ENCODE measurements at places on chromosomes 11 and 22.

- no peak for DNase-seq
These were observed 22.1 kb upstream of the XKR3 start for GRCh38 chr22:16847271-16847670.

DNA sequence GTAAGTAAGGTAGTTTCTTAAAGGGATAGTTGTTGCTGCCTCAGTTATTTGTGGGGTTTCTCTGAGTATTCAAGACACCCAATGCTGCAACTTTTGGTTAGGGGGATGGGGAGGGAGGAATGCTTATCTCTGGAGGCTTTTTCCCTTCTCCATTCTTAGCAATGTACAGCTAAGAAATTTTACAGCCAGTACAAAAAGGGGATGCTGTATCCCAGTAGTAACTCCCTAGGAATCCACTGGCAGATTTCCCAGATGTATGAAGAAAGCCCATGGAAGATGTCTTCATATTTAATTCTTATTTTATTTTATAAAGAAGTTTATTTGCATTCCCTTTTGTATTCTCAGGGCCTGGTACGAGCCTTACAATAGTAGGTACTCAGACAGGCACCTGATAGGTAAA is 154.8 kb downstream of the ENTHD1 start:
- peak; percentile 24 for DNase-seq

- DNase-seq = peak; percentile 60
These were observed 9.4 kb downstream of the EHD1 start for GRCh38 chr11:64868904-64869570.

DNA sequence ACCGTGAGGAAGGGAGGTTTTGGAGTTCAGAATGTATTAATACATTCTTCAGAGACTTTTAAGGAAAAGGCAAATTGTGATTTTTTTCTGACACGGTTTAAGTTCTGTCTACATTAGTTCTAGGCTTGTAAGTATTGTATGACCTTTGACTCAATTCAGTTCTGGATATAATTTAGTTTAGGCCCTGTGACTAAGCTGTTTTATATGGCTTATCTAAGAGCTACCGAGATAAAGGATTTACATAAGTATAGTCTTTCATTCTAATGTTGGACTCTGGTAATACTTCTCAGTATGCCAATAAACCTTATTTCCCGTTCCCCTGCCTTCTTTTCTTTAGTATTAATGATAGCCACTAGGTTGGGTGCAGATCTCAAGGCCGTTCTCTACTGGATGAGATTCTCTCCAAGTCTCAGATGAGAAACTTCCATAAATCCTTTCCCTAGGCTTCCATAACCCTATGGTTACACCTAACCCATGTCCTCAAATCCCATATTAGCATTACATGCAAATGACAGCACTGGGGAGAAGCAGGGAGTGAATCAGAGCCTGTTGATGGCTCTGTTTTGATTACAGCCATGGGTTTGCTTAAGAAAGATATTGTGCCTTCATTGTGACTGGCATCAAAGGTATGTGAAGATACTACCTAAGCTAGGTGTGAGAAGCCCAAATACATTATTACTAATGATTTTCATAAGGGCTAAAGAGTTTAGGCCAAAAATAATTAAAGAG is 38.7 kb downstream of the BARX2 start:
- no peak for DNase-seq

GRCh38 chr11:73269459-73270015 is 2.6 kb upstream of the P2RY6 start:
- DNase-seq = no peak

DNA sequence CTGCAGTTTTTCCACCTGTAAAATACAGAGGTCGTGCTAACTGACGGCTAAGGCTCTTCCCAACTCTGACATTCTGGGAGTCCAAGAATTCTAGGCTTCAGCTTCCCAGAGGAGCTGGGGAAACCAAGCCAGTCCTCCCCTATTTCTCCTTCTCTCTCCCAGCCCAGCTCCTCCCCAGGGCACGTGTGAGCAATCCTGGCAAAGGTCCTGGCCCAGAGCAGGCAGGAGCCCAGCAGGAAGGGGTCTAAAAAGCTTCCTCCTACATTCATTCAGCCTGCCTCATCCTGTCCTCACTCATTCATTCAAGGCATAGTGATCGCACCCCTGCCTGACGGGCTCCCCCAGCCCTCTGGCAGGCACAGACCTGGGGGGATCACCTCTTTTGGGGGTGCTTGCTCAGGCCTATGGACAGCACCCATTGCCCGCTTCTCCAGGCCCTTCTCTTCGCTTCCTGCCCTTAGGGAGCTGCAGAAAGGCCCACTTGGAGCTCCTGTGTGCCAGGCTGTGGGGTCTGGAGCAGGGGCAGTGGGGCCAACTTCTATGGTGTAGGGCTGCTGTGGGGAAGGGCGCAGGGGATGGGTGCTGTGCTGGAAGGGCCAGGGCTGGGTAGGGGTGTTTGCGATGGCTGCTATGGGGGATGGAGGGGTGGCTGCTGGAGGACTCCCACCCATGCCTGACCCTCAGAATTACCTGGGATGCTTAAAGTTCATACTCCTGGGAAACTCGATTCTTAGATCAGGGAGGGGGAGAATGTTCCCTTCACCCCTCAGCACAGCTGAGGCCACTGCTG is 9.8 kb downstream of the KCNC1 start:
- DNase-seq = no peak

DNA sequence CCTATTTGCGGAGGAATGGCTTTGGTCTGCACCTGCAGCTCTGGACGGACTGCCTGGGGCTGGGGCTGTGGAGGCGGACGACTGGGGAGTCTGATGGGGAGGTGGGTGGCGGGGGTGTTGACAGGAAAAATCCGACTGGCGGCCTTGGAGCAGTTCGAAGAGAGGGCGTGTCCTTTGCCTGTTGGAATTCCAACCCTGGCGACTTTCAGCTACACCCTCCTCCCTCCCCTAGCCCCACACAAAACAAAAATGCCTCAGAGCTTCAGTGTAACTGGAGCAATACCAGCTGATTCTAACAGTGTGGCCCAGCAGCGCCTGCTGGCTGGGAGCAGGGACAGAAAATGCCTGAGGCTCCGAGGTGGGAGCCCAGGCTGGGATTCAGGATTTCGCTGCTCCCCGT is 85.4 kb downstream of the ATXN10 start:
- peak; percentile 92 for DNase-seq

DNA sequence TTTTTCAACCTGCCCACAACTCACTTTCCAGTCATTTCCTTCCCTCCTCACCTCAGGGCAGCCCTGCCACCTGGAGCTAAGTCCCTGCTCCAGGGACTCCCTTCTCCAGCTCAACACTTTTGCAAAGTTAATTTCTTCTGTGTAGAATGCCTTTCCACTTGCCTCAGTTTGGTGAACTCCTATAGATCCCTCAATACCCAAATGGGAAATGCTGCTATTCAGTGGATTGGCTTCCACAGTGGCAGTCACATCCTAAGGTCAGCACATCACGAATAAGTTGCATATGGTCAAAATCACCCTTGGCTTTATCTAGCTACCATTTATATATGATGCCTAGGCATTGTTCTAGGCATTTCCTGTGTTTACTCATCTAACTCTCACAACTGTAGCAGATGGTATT is 23.6 kb downstream of the GDPD5 start:
- no peak for DNase-seq

GRCh38 chr11:13902523-13902922 is 60.0 kb upstream of the SPON1 start:
- DNase-seq = no peak

DNA sequence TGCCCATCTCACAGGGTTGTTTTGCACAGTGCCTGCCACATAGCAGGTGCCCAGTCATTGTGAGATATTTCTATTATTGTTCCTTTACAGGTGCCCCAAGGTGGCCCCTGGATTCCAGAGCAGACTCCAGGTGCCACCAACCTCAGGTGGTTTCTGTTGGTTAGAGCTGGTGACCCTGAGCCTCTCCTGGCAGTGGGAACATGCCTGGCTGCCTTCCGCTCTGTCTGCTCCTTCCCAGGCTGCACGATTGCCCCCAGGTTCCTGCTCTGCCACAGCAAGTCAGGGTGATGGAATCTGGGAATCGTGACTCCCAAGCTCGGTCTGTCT is 12.6 kb upstream of the OMP start:
- DNase-seq = no peak

- peak; percentile 28 for DNase-seq
These were observed 1.4 kb downstream of the HTR3B start for GRCh38 chr11:113906038-113906437.

DNA sequence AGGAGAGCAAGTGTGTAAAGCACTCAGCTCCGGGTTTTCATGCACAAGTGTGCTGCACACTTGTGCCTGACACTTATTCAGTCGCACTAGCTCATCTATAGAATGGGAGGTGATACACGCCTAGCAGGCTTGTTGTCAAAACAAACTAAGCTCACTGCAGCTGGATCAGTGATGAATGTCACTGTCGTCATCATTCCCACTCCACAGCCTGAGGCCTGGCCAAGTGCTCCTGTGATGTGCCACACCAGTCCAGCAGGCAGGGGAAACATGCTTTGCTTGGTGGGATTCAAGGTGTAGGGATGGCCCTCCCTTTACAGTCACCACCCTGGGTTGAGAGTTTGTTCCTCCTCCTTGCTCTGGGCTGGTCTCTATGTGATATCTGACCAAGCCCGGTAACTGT is 6.8 kb downstream of the MPST start:
- no peak for DNase-seq

- peak; percentile 55 for DNase-seq
These were observed 668 bp downstream of the MADD start for GRCh38 chr11:47270331-47271271.

- peak; percentile 2 for DNase-seq
These were observed 209.6 kb downstream of the BUD13 start for GRCh38 chr11:116563028-116563711.

DNA sequence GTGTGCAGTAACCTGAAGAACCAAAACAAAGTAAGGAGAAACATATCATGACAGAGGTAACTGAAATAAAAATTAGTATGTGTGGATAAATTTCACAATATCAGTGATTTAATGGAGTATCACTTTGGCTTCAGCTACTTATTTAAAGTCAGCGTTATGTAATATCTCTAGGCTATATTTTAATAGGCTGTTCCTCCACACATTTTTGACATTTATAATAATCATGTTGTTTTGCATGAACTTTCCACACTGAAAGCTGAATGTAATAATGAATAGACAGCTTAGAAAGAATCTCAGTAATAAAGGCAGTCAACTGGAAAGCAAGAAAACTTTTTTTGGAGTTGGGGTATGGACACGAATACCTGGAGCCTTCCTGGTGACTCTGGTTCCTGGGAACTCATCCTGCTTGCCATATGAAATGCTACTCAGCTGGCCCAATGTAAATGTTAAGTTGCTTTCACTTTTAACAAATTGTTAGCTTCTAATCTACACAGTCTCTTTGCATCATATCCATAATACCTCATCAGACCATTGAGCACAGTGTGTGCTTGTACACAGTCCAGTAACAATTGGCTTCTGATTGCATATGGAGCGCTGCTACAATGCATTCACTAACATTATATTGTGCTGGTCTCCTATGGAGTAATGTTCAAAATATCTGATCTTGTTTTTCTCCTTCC is 257.7 kb downstream of the SOX6 start:
- DNase-seq = peak; percentile 36

DNA sequence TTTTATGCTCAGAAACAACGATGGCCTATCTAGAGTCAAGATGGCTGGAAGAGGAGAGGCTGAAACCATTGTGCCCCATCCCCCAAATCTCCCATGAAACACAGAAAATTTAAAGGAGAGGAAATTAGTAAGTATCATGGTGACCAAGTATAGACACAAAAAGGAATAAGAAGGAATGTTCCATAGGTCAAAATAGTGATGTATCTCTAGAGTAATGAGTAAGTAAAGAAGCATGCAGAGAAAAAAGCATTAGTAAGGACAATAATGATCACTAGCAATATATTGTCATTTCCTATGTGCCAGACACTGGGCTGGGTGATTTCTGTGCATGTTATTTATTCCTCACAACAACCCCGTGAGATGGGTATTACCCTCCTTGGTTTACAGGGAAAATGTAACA is 2.6 kb upstream of the SLC22A24 start:
- no peak for DNase-seq

GRCh38 chr11:124740277-124740882 is 638 bp downstream of the NRGN start:
- DNase-seq = peak; percentile 57

- DNase-seq = no peak
These were observed 11.5 kb upstream of the GRK2 start for GRCh38 chr11:67254798-67255197.

DNA sequence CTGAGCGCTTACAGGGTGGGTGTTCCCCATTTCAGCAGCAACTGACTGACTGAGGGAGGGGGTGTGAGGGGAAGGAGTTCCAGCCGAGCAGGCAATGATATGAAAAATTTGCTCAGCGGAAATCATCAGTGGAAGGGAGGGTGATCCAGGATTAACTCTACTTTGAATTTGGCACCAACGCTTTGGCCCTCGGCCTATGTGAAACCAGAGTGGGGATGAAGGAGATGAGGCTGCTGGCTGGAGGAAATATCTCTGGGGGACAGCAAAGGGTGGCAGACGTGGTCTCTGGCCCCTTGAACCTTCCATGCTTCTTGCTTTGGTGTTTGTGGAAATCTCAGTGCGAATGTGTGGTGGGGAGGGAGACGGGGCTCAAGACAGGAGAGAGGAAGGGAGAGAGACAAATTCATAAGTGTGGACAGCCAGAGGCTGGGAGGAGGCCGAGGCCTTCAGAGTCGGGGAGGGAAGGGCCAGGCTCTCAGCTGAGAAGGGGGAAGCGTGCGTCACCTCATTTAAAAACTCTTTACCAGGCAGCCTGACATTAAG is 83.6 kb downstream of the FDX1 start:
- DNase-seq = no peak

DNA sequence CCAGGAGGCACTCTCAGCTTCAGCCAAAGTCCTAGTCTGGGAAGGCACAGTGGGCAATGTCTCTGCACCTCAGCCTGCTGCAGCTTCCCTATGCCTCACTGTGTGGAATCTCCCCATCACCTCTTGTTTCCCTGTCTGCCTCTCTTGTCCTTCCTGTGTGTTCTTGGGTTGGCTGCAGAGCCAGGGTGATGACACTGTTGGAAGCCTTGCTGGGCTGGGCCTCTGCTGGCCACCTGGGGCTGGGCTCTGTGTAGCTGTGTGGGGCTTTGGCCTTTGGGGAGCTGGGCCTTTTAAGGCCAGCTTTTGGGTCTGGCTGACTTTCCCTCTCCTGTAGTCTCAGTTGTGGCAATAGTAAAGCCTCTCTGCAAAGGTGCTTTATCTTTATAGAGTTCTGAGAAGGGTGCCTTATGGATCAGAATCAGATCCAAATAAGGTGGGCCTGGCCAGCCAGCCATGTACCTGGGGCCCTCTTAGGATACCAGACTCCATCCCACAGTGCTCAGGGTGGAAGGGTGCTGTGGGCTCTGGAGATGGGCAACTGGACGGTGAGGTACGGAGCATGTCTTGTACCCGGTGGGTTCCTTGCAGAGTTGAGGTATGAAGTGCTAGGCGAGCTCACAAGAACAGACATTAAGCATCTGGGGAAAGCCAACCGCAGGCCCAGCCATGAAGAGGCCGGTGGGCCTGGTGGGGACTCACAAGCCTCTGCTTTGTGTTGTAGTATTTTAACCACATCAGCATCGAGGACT is 10.3 kb upstream of the RANBP1 start:
- no peak for DNase-seq

- DNase-seq = no peak
These were observed 937.6 kb downstream of the BRD1 start for GRCh38 chr22:48889887-48890692.

- no peak for DNase-seq
These were observed 235.9 kb upstream of the DDI1 start for GRCh38 chr11:103800406-103801114.
